ENCODE measurements at places on chromosomes 3 and 15. TPM values are rescaled to one million over a fixed set of nuclear protein-coding genes. Genes with fewer than 3 reads are reported as not detected.

- no peak for DNase-seq
Observed at GRCh38 chr3:99388780-99389179, 249.6 kb upstream of the COL8A1 start.

GRCh38 chr15:98394546-98394945, 253.8 kb upstream of the IGF1R start:
- no peak for DNase-seq

DNA sequence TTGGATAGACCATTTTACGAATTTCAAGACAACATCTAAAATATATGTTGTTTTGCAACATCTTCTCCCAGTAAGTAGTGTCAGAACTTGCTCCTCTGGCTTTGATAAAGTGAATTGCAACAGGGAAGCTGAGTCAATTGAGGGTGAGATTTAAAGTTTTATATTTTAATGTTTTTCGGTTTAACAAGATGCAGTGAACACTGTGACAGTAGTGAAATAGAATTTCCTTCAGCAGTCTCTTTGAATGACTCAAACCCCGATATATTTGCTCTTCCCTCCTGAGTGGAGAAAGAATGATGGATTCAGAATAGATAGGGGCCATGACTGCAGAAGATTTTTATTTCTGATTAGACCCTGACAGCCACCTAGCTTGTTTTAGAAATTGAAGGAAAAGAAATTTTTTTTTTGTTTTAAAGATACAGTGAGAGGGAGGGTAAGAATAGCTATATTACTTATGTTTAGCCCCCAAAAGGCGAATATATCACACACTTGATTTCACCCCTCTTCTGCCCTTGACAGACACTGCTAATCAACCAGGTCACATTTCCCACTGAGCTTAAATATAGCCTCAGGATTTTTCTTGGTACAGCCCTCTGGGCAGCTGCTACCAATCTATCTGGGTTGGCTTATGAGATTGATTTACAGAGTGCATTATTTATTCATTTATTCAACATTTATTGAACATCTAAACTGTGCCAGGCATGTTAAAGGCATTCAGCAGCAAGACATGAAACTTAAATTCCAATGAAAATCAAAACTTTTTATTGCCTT, 183.3 kb upstream of the ADAMTS9 start:
- no peak for DNase-seq

The NSMCE3 gene
- total RNA-seq, result 11.1 TPM

- no peak for DNase-seq
Observed at GRCh38 chr3:62101488-62101887, 271.9 kb downstream of the FEZF2 start.

The KCNMB2 gene
- 0.59 TPM for total RNA-seq

DNA sequence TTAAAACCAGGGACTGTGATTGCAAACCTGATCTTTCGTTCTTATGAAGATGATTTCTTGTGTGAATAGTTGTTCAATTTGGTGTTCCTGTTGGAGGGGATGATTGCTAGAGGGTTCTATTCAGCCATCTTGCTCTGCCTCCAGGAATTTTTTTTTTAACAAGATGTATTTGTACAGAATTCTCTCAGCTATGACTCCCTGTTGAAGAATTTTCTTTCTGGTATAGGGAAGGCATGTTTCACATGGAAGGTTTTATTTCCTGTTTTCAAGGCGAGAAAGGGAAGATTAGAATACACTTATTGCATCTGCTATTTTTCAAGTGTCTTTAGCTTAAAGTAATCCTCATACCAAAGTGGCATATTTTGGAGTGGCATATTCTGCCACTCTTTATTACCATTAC, 5.6 kb upstream of the LRRC34 start:
- DNase-seq, result no peak

DNA sequence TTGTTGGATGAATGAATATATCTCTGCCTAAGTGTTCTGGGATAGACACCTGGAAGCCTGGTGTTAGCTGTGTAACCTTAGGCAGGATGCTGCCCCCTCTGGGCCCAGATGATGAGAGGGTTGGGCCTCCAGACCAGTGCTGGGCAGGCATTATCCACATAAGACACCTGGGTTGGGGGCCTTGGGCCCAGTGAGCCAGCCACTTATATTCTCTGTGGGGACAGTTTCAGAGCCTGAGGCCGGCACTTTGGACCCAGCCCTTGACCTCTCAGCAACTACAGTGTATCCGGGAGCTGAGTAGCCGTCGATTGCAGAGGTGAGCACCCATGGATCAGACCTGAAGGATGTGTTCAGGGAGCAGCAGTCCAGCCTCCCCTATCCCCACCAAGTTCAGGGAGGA, 2.2 kb downstream of the HEMK1 start:
- DNase-seq, result no peak

- DNase-seq, result peak; percentile 74
Observed at GRCh38 chr3:8482960-8483665, 18.5 kb upstream of the LMCD1 start.

DNA sequence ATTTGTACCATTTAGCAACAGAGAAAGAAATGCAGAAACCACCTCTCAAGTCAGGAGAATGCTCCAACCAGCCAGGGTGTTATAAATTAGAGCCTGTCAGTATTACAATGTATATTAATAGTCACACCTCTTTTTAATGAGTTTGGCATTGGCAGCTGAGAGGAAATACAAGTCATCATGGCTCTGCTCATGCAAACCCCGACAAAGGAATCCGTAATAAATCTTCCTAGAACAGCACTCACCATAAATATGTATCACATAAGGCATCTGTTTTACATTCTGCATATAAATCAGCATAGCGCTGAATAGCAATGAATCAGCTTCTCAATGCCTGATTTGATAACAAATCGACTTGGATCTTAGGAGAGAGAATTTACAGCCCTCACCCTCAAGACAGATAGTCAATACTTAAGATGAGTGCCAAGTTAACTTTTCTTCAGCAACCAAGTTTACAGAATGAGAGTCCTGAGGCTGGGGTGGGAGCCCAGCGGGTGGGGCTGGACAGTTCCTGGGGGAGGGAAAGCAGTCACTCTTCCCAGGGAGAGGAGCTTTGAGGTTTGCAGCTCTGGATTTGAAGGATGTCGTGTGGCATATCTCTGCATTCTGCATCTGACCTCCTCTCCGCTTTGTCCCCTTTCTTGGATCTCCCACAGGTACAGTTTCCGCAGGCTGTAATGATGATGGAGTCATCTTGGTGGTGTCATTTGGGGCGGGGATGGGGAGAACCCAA, 1034.4 kb upstream of the NR2F2 start:
- DNase-seq, result no peak

GRCh38 chr15:41882689-41883483, 11.0 kb downstream of the SPTBN5 start:
- no peak for DNase-seq

The WWTR1 gene
- total RNA-seq, result 91.4 TPM

GRCh38 chr3:4712109-4712508, 219.0 kb downstream of the ITPR1 start:
- peak; percentile 90 for DNase-seq

The KPNA4 gene
- 35.6 TPM for total RNA-seq

DNA sequence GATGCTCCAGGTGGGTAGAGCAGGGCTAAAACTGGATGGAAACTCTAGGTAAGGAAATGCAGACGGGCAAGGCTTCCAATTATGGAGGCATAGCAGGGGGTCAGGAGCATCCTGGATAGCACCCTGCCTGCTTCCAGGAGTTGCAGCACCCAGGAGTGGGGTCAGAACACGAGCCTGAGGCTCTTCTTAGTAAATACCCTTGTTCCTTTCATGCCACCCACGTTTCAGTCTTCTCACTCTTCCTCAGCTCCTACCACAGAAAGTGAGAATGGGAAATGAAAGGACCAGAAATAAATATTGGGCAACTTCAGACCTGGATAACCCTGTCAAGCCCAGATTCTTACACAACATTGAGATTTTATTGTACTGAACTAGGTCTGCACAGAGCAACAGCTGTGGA, 16.4 kb downstream of the CCR1 start:
- DNase-seq, result no peak

- peak; percentile 35 for DNase-seq
Observed at GRCh38 chr3:65927576-65927975, 111.1 kb downstream of the MAGI1 start.

The IGDCC3 gene
- not detected for total RNA-seq

GRCh38 chr3:189635339-189635738, 4.2 kb downstream of the TP63 start:
- DNase-seq, result no peak

The ZCWPW2 gene
- 1.3 TPM for total RNA-seq

DNA sequence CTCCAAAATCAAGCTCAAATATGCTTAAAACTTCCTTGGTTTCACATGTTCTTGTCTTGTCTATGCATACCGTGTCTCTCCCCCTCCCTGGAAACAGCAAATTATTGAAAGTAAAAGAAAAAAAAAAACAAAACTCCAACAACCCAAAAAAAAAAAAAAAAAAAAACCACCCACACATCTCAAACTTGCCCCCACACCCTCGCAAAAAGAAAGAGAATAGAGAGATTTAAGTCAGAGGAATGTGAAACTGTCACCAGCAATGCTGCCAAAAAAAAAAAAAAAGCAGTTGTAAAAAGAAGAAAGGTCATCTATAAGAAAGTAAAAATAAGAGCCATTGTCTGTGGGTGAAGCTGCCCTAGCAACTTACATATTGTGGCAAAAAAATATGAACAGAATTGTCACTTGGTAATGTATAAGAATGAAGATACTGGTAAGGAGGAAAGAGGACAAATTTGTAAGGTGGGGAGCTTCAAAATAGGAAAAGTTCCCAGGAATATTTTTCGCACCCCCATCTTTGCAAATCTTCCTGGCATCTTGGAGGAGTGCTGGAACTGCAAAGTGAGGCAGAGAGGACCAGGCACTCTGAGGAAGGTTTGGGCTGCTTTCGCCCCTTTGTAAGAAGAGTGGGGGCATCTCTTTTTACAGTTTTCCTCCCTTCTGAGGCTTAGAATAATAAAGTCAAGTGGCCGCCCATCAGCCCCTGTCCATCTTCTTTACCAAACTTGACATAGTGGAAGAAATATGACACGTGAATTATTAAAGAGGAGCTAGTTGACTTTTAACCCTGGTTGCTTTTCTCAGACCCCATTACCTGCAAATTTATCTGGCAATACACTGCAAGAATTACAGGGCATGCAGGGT, 81.8 kb downstream of the NR2F2 start:
- DNase-seq, result no peak

GRCh38 chr3:197686899-197687298, 49.8 kb downstream of the RUBCN start:
- no peak for DNase-seq

GRCh38 chr3:73734211-73735089, 109.7 kb upstream of the PDZRN3 start:
- DNase-seq, result no peak

The PDE8A gene
- total RNA-seq, result 45.1 TPM

The POLQ gene
- 0.29 TPM for total RNA-seq

GRCh38 chr3:194166682-194167479, 30.9 kb downstream of the HES1 start:
- no peak for DNase-seq

DNA sequence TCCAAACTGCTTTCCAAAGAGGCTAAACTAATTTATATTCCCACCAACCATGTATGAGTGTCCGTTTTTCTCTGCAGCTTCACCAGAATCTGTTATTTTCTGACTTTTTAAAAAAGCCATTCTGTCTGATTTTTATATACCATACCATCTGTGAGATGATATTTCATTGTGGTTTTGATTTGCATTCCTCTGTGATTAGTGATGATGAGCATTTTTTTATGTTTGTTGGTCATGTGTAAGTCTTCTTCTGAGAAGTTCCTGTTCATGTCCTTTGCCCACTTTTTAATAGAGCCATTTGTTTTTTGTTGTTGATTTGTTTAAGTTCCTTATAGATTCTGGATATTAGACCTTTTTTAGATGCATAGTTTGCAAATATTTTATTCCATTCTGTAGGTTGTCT, 179.4 kb upstream of the ALCAM start:
- DNase-seq, result no peak

The ADAMTSL3 gene
- total RNA-seq, result 2.7 TPM

DNA sequence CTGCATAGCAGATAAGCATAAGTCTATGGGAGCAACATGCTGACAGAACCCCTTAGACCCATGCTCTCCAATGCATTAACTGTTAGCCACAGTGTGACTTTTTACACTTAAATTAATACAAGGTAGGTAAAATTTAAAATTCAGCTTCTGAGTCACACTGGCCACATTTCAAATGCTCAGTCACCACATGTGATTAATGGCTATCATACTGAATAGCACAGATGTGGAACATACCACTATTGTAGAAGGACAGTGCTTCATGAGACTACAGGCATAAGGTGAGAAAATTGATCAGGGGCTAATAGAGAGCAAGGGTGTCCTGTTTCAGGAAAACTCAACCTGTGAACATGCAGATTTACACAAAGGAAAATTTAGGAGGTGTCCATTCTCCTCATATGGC, 357.0 kb upstream of the SEMA6D start:
- DNase-seq, result no peak

DNA sequence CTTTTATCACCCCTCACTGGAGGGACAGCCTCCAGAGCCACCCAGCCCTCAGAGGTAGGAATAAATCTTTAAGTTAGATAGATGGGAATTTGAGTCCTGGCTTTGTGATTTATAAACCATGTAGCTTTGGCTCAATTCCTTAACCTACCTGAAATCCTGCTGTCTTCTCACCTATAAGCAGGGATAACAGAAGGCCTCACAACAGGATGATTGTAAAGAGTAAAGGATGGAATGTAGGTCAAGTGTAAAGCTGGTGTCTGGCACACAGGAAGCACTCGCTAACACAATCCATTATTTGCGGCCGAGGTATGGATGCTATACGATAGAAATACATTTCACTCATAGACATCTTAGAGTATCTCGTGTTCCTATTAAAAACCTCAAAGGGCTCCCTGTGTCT, 162.9 kb upstream of the LRTM1 start:
- no peak for DNase-seq

DNA sequence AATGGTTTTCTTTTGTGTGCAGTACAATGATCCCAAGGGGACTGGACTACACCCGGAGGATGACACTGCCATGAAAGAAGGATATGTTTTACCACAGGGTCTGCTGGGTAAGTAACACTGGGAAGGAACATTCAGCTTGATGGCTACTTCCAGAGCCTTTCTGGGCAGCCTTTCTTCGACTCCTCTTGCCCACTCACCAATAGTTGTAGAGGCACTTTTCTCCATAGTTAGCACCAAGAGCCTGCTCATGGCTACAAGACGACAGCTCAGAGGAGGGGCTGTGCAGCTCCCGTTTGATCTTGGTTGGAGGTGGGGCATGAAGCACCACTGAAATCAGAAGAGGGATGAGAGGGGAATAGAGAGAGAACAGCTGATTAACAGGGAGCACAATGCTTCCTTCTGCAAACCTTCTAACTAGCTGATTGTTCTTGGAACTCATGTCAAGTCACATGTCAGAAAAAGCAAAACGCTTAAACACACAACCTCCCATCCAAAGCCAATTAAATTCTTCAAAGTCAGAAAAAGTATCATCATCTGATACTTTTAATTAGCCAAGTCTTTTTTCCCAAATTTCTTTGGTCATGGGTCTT, 27.9 kb downstream of the ETV5 start:
- no peak for DNase-seq

- no peak for DNase-seq
Observed at GRCh38 chr3:159897331-159898075, 91.1 kb upstream of the IL12A start.

DNA sequence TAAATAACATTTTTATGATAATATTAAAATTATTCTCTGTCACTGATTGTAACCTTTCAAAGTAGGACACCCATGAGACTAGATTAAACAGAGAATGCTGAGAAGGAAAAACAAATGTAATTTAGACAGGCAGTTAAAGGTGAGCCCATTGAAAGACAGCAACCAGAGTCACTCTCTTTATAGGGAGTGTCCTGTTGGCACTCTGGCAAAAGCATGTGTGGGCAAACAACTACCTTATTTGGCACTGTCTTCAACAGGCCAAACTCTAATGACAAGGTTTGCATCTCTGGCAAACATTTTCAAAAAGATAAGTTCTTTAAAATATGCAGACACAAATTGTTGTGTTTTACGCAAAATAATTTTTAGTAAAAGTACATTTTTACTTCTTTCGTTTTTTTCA, 29.8 kb downstream of the NFKBIZ start:
- no peak for DNase-seq
